HL-60 (cell line): ENCODE measurements at places on chromosomes 12 and 14.

- no peak for DNase-seq
Measured at GRCh38 chr12:93783832-93784231, 106.7 kb downstream of the CRADD start.

DNA sequence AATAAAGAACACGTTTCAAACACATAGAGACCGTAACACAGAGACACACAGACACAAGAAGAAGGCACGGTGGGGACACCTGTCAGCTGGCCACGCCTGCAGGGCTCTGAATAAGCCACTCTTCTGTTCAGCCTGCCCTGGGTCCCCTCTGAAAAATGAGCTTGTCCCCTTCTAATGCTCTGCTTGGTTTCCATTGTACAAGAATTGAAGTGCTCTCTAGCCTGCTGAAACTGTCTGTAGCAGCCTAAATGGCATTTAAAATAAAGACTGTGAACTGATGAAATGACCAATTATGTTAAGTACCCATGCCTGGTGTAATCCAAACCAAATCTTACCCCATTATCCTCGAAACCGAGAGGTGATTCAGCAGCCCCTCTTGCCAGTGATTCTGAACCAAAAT is 139.8 kb downstream of the FOXN3 start:
- DNase-seq: no peak

DNA sequence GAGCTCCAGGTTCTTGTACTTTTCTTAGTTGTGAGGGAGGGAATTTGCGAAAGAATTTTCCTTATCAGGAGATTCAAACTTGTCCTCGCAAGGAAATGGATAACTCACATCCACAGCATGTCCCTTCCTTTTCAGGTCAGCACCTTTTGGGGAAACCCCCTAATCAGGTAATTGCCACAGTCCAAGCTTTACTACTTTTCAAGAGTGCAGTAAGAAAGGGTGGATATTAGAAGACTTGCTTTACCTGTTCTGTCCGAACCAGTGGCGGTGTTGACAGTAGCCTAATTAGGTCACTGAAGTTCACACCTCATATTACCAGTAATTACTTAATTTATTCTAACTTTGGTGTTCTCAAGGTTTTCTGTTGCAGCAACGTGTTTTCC is 6.7 kb upstream of the C12orf50 start:
- no peak for DNase-seq

GRCh38 chr12:108302403-108303311 is 36.5 kb downstream of the CMKLR1 start:
- no peak for DNase-seq

- DNase-seq: no peak
Measured at GRCh38 chr14:53701108-53701875, 255.3 kb downstream of the BMP4 start.

DNA sequence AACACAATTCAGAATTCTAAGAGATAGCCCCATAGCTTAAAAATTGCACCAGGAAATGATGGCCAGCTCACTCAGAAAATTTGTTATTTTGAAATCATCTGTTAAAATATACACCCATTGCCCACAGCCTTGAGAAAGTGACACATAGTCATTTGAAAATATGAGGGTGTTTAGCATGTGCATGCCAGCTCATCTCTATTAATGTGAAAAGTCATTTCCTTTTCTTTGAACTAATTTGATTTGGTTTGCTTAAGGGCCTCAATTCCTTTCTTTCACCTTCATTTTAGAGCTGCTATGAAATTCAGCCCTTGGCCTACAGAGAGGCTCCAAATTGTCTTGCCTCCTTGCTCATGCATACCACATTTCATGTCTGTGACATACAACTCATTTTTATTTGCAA is 241.4 kb downstream of the PHLDA1 start:
- no peak for DNase-seq

DNA sequence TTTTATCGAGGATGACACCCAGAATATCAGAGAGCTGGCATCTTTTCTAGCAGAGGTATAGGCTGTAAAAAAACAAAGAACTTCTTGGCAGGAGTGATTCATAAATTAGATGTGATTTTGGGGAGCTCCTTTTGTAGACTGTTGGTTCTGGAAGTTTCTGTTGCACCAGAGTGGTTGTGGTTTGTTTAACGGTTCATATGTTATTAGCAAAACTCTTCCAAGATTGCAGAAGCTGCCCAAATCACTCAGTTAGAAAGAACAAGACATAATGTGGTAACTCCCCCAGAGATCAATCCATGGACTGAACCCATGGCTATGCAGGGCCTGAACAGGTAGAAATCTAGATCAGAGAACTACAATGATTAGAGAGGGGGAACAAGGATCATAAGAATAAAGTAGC is 6.7 kb upstream of the RNASE10 start:
- DNase-seq: peak; percentile 84

DNA sequence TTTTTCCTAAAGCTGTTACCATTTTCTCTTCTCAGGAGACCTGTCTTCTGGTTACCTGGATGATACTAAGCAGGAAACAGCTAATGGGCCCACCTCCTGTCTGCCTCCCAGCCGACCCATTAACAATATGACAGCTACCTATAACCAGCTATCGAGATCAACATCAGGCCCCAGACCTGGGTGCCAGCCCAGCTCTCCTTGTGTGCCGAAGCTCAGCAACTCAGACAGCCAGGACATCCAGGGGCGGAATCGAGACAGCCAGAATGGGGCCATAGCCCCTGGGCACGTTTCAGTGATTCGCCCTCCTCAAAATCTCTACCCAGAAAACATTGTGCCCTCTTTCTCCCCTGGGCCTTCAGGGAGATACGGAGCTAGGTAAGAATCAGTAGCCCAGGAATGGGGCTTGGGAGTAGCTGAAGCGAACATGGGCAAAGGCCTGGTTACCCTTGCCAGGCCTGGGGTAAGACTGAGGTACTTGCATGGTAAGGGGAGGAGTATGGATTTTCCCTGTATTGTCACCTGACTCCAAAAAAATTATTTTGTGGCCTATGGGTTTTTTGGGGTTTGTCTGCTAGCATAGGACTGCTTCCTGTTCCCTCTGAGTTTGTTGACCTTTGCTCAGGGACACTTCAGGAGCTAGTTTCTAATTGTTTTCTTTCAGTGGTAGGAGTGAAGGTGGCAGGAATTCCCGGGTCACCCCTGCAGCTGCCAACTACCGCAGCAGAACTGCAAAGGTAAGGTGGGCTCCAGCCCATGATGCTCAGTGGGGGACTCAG is 26.6 kb downstream of the TRAFD1 start:
- no peak for DNase-seq

GRCh38 chr12:51973560-51973959 is 22.1 kb downstream of the ACVR1B start:
- DNase-seq: no peak

DNA sequence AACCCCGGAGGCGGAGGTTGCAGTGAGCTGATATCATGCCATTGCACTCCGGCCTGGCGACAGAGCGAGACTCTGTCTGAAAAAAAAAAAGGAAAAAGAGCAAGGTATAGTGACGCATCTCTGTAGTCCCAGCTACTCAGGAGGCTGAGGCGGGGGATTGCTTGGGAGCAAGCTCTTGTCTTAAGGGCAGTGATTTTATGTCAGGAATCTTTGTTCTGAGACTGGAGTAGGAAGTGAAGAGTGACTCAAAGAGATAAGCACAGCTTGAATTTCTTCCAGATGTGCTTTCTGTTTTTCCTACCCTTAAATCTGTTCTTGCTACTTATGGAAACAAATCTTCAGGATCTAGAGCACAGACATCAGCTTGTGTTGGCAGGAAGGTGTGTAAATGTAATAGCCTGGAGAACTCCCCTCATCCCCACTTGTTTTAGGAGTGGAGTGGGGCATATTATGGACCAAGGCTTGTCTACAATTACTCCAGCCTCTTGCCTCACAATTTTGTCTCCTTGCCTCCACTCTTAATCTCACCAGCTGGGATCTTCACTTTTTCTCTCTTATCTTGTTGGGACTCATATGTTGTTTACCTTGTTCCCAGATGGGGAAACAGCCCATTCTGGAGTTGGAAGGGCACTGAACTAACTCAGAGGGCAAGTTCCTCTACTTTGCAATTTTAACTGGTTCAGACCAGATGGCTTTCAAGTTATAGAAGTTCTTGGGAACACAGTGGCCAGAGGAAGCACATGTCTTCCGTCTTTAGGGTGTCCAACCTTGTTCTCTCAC is 7.5 kb downstream of the TMED2 start:
- DNase-seq: no peak

GRCh38 chr12:52246720-52247621 is 13.9 kb downstream of the KRT7 start:
- no peak for DNase-seq

GRCh38 chr12:120783197-120783596 is 57.6 kb downstream of the ACADS start:
- DNase-seq: peak; percentile 46

- no peak for DNase-seq
Measured at GRCh38 chr12:123995023-123995748, 22.2 kb downstream of the ZNF664 start.

DNA sequence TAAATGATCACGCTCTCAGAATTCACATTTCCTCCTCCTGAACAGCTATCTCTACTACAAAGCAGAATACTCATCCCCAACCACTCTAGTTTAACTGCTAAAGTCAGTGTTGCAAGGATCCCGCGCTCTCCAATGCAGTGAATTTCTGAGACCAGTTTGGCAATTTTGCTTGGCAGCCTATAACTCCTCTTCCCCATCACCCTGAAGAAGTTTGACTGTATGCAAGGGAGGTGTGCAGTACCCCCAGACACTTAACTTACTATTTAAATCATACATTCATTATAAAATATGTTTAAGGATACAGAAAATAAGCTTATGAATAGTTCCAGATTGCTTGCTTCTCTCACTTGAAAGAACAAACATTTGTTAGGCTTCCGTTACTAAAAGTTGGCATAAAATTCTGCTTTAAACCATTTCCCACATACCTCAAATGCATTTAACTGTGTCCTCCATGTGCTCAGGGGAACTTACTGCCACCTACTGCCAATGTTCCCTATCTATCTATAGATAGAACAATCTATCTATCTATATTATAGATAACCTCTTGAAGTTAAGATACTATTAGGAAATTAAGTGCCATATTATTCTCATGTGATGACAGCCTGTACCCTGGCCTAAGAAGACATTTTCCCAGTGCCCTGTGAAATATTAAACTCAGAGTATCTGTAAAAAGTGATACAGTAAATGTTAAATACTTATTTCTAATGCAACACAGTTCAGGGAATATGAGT is 2.4 kb downstream of the LGR5 start:
- no peak for DNase-seq

DNA sequence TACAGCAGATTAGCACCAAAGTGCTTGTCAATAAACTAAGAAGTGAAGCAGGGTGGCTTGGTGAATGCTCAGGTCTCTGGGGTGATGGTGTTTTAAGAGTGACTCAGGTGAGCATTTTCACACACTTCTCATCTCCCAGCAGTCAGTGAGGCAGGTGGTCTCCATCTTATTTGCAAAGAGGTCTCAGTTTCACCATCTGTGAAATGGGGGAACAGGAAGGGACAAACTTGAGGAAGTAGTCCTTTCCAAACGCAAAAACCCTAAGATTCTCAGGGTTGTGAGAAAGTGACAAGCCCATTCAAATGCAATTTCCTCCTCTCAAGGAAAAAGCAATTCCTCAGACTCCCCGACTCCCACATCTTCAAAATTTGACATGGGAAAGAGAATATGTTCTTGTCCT is 54.1 kb downstream of the CMKLR1 start:
- DNase-seq: no peak

DNA sequence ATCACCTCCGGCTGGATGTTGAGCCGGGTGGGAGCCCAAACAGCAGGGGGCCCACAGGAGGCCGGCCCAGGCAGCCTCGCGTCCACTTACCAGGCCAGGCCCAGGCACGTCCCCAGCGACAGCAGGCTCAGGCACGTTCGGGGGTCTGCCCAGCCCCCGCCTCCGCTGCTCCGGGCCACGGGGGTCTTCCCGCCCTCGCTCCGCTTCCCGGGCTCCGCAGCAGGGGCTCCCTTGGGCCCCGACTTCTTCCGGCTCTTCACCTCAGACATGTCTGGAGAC is 216 bp downstream of the IKBIP start:
- DNase-seq: no peak

DNA sequence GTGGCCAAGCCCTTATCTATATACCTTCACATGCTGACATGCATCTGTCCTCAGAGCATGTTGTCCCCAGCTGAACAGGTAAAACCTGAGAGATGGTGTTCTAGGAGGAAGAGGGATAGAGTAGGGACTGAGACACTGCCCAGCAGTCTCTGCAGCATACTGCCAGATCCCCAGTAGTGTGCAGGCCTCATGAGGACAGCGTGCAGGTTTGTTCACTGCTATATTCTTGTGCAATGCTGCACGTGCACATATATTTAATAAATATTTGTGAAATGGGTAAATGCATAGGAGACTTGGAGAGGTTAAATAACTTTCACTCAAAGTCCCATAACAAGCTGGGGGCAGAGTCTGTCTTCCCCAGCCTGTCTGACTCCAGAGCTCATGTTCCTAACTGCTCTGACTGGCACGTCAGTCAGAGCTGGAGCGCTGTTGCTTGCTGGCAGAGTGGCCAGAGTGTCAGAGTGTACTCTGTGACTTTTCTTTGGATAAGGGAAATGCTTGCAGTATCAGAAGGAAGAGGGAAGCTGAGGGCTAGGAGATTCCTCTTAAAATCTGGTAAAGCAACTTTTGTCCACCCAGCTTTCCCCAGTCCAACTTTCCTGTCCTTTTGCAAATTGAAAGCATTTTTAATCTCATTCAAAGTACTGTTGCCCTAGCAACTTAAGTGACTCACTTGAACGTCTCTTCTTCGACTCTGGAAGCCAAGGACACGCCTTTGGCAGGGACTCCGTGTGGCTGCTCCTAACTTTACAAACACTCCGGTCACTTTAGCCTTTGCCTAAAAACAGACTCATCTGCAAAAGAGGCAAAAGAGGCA is 14.9 kb upstream of the POLR3B start:
- DNase-seq: no peak

- DNase-seq: no peak
Measured at GRCh38 chr14:63991833-63992232, 139.0 kb downstream of the SYNE2 start.

DNA sequence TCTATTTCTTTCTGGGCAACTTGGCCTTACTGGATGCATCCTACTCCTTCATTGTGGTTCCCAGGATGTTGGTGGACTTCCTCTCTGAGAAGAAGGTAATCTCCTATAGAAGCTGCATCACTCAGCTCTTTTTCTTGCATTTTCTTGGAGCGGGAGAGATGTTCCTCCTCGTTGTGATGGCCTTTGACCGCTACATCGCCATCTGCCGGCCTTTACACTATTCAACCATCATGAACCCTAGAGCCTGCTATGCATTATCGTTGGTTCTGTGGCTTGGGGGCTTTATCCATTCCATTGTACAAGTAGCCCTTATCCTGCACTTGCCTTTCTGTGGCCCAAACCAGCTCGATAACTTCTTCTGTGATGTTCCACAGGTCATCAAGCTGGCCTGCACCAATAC is 5.3 kb downstream of the OR4N5 start:
- DNase-seq: no peak
